ENCODE measurements at places on chromosomes 3 and 15.

DNA sequence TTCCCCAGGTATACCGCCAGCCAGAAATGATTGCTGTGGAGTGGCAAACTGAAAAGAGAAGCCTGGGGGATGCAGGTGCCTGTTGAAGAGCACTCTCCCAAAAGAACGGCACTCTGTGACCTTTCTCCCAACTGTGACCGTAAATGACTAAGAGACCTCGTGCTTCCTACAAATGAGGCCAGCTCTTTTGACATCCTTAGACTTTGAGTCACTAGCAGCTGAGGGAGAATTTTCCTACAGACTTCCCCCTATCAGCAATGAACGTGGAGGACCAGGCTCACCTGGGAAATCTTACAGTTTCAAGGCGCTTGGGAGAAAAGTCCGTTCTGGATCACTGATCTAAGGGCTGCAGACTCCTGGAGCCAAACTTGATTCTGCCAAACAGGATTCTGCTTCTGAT lies 8.6 kb downstream of the AQP9 start:
- DNase-seq: no peak

DNA sequence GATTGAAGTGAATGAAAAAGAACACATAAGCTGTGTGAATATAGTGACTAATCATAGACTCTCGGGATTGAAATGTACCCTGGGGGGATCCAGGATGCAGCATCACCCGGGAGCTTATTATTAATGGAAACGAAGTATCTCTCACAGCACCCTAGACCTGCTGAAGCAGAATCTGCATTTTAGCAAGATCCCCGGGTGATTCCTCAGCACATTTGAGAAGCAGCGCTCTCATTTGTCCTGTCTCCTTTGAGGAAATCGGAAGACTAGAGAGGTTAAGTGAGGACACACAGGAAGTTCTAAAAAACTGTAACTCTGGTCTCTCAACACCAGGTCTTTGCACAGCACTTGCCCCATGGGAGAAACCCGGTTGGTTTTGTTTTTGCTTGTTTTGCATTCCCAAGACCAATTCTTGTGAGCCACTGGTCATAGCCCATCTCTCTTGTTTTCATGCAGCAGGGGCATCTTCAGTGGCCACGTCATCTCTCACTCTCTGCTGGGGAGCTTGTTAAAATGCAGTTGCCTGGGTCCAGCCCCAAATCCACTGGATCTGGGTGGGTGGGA lies 30.2 kb downstream of the ZNF710 start:
- DNase-seq: peak; percentile 30

DNA sequence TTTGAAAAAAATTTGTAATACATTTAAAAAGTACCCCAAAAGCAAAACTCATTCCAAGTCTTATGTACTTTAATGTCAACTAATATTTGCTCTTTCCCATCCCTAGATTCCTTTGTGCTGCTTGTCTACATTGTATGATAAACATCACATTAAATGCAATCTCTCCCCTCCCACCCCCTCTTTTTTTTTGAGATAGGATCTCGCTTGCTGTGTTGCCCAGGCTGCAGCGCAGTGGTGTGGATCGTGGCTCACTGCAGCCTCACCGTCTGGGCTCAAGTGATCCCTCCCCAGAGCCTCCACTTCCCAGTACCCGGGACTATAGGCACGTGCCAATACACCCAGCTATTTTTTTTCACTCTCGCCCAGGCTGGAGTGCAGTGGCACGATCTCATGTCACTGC lies 12.6 kb downstream of the MAP2K1 start:
- no peak for DNase-seq

DNA sequence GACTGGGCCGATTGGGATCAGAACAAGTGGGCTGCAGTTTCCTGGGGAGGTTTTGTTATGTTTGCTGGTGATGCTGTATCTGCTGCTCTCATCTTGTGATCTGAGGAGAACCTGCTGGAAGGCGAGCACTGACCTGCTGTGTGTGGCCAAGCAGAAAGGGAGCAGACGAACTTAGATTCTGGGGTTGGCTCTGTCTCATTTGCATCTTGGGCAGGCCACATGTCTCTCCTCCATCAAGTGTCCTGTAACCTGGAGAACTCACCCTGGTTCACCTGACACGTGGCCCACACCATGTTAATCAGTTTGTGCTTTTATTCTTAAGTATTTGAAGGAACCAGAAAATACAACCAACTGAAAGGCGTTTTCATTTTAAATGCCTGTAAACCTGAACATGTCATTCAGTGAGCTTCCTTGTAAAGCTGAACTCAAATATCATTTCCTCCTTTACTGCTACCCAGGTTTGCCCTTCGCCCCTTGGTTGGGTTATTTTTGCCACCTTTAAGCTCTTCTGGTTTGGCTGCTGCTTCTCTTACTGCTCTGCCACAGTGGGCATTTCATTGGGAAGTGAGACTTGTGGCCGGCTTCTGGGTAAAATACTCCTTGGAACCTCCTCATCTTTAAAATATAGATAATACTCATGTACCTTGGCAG lies 33.5 kb upstream of the TRAK1 start:
- no peak for DNase-seq

- DNase-seq: no peak
Observed at GRCh38 chr15:77786181-77786890, 153.6 kb upstream of the LINGO1 start.

GRCh38 chr3:103218146-103218545 lies 783.3 kb downstream of the ZPLD1 start:
- DNase-seq: no peak

DNA sequence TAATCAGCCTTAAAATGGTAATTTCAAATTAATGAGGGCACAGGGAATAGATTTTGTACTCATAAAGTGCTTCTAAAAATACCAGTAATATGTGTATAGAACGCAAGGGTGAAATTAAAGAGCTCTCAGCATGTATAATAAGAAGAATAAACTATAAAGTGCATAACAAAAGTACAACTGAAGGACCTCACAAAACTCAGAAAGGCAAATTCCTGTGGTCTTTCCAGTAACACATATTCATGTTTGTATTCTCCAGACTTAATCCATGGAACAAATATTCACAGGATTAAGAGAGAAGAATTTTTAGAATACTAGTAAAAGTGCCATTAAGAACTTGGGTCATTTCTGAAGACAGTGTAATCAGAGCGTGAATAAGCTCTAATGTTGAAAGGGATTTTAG lies 646.3 kb downstream of the CADM2 start:
- no peak for DNase-seq

DNA sequence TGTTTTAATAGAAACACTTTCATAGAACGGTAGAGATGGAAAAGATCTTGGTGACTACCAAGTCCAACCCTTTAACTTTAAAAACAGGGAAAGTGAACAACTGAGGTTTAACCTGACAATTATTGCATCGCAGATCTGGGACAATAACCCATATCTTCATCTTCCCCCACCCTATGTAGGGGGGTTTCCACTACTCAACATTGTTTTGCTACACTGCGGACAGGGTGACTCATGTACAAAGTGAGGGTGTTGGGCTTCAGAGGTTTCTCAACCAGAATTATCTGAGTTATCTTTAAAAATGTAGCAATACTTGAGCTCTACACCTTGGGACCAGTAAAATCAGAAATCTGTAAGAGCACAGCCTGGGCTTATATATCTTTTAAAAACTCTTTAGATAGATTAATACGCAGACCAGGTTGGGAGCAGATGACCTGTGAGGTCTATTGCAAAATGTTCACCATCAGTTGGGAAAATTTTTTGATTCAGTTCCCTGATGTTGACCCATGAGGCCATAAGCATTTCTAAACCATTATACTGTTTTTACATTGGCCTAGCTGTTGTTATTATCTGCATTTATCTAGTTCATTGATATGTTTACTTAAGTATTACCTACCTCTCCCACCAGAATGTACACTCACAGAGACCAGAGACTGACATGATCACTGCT lies 103.6 kb upstream of the ICE2 start:
- peak; percentile 84 for DNase-seq

GRCh38 chr15:77907824-77908751 lies 169.4 kb downstream of the TBC1D2B start:
- DNase-seq: peak; percentile 8

- no peak for DNase-seq
Observed at GRCh38 chr3:60673123-60673522, 578.1 kb downstream of the FHIT start.

DNA sequence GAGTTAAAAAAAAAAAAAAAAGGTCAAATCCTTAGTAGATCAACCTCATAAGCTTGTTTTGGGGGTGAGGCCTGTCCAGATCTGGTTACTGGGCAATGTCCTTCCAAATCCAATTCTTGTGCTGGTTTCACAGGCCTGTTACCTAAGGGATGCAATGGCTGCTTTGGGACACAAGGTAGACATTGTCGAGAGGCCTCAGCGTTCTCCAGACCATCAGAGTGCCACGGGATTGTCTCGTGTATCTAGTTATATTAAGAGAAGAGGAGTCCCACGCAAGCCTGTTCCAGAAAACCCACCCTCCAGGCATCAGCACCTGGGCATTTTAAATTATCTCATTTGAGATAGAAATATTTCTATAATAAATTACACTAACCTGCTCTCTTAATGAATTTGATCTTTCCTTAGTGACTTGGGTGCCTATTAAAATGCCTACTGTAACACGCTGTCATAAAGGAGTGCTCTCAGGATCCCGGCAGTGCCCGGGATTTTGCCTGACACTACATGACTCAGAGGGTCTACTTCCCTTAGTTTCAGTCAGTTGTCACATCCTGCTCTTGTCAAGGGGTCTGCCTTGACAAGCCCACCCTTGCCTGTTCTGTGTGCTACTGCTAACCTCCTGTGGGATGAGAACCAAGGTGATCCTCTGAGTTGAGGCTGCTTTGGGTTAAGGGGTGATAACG lies 116.0 kb downstream of the LIPC start:
- DNase-seq: no peak

Data from CD4-positive, alpha-beta T cell treated with Interleukin-21 for 1 hour (primary cell).